ENCODE measurements at places on chromosomes 3 and 15. TPM values are rescaled to one million over a fixed set of nuclear protein-coding genes. Genes with fewer than 3 reads are reported as not detected.

DNA sequence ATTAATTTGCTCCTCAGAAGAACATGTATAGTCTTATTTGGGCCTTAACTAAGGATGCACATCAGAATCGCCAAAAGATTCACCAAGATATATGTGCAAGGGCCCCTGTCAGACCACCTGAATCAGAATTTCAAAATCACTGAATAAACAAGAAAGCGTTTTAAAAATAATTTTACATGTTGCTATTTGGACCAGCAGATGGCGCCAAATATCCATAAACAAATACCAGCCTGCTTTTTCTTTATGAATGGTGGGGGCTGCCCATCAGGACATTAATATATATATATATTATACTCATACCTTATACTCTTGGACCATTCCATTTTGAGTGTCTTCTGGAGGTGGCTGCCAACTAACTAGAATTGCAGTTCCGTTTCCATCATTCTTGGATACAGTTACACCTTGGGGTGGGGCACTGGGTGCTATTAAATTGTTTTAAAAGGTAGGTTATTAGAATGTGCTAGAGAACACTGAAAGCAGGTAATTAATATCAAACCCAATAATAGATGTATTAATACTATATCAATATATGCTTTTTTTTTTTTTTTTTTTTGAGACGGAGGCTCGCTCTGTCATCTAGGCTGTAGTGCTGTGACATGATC is 1108.3 kb downstream of the ROBO1 start:
- DNase-seq: peak; percentile 13

DNA sequence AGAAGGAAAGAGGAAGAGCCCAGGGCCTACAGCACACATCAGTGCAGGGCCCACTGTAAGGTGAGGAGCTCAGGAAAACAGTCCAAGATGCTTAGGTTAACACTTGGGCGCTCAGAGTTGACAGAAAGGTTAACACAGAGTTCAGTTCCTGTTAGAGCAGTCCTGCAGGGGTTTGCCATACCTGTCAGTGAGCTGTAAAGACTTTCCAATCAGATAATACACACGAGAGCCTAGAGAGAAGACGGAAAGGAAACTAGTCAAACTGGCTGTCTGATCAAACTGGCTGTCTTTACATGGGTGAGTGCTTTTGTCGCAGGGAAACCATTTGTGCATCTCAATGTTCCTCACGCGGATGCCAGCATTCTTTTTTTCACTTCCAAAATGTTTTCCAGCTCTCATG is 61.4 kb upstream of the ARHGEF26 start:
- DNase-seq: peak; percentile 23

Gene PLAAT1
- 7.3 TPM for total RNA-seq

GRCh38 chr3:183328823-183329222 is 75.8 kb downstream of the B3GNT5 start:
- no peak for DNase-seq

Gene CD200
- total RNA-seq: not detected

GRCh38 chr15:36773698-36774097 is 194.3 kb downstream of the CDIN1 start:
- DNase-seq: no peak

Gene GABRR3
- not detected for total RNA-seq

All from Calu3 (cell line).